Stimulated activated CD8-positive, alpha-beta memory T cell treated with anti-CD3 and anti-CD28 coated beads, Interleukin-2, amount 100 ng/mL, for 1 hour (primary cell): ENCODE measurements at places on chromosomes 1 and 21.

GRCh38 chr1:111402083-111402482, 25.5 kb downstream of the OVGP1 start:
- no peak for DNase-seq

GRCh38 chr1:205122489-205122882, 708 bp upstream of the RBBP5 start:
- no peak for DNase-seq

DNA sequence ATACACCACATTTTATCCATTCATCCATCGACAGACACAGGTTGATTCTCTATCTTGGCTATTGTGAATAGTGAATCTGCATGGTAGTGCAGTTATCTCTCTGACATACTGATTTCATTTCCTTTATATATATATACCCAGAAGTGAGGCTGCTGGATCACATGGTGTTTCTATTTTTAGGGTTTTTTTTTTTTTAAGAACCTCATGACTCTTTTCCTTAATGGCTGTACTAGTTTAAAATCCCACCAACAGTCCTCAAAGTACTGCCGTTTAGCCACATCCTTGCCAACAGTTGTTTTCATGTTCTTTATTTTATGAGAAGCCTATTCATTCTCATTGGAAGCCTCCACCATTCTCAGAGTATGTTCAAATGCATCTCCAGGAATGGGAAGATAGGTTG, 258.7 kb upstream of the SNX7 start:
- no peak for DNase-seq

- no peak for DNase-seq
Measured at GRCh38 chr1:46070164-46070814, 62.1 kb downstream of the PIK3R3 start.

DNA sequence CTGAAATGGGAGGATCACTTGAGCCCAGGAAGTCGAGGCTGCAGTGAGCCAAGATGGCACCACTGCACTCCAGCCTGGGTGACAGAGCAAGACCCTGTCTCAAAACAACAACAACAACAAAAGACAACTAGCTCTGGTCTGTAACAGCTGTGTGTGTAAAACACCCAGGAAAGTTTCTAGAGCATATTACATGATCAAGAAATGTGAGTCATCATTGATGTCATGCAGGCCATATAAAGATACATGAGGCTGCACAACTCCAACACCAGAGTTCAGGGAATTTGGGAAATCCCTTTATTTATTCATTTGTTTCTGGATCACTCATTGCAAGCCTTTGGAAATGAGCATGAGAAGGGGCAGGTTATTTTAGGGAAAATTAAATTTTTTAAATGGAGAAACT, 50.3 kb upstream of the CTPS1 start:
- DNase-seq, result no peak

DNA sequence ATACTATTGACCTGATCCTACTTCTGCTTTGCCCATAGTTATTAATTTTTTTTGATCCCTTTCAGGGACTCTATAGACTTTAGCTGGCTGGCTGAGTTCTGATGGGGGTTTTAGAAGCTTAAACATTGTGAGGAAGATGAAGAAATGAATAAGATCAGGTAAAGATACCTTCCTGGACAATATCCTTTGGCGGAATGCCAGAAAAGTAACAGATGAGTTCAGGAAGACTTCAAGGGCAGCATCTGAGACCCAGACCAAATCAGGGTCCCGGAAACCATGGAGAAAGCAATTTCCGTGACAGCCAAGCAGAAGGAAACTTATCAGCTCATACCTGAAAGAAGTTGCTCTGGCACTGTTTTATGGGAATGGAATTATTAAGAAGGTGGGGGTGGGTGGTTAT, 100.4 kb downstream of the XCL2 start:
- DNase-seq, result no peak

- no peak for DNase-seq
Measured at GRCh38 chr1:66354311-66355201, 179.4 kb upstream of the SGIP1 start.

DNA sequence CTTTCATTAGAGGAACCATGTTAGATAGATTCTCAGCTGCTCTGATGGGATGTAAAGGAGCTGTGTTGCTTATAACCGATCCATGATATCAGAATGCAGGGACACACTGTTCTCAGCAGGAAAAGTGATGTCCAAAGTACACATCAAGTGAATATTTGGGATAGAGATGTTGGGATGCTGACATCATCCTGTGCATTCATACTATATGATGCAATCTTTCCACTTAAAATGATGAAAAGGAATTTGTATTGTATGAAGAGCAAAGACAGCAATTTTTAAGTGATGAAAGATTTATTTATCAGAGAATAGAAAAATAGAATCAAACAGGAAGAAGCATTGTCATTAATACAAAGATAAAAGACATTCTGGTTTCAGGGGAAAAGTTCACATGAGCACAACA, 110.1 kb downstream of the ERG start:
- no peak for DNase-seq

GRCh38 chr1:20719261-20719660, 1.5 kb upstream of the KIF17 start:
- DNase-seq, result no peak

DNA sequence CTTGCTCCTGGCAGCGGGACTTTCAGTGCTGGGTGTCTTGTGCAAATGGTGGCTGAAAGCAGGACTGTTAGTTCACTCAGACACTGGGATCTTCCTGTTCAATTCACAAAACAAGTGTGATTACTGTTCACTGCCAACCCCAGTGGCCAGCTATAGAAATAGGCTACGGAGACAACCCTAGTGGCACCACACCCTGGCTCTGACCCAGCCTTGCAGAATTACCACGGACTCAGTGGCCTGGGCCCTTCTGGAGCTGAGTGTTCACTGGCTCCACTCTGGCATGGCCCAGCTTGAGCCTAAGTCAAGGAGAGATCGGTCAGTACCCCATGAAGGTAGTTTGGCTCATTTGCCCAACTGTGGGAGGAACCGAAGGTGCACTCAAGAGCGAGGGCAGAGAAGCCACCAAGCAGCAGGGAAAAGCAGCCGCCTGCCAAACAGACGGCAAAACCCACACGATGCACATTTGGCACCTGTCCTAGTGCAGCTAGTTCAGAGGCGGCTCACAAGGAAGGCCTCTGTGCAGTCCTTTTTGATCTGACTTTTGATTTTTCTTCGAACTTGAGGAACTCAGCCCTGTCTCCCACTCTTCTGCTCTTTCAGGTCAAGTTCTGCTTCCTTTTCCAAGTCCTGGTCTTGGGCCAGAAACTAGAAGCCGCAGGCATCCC, 5.9 kb downstream of the KIAA2013 start:
- no peak for DNase-seq

- no peak for DNase-seq
Measured at GRCh38 chr1:229756666-229757065, 130.6 kb downstream of the URB2 start.

DNA sequence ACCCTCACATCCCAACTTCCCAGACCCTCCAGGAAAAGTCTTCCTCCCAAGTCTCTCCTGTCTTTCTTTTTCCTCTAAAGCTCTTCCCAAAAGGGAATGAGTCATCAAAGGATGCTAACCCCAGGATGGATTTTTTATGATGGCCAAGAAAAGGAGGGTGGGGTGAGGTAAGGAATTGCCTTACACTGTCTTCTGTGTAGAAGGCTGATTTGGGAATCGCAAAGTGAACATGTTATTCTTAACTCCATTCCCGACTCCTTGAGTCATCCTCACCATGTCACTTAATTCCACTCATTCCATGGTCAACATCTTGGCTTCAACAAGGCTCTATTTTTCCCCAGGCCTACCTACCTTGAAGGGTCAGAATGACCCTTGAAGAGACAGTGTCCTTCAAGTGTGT, 44.0 kb downstream of the TBX15 start:
- no peak for DNase-seq

- no peak for DNase-seq
Measured at GRCh38 chr1:14625572-14625971, 27.1 kb downstream of the KAZN start.

- DNase-seq, result no peak
Measured at GRCh38 chr1:36748466-36748865, 265.8 kb upstream of the CSF3R start.

- no peak for DNase-seq
Measured at GRCh38 chr1:58808077-58808476, 24.2 kb upstream of the JUN start.

DNA sequence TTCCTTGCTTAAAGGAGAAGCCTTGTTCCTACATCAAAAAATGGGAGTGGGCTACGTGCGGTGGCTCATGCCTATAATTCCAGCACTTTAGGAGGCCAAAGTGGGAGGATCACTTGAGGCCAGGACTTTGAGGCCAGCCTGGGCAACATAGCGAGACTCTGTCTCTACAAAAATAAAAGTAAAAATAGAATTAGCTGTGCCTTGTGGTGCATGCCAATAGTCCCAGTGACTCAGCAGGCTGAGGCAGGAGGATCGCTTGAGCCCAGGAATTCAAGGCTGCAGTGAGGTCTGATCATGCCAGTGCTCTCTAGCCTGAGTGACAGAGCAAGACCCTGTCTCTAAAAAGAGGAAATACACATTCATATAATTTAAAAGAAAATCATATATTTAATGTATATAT, 127.1 kb downstream of the C1orf21 start:
- no peak for DNase-seq

- no peak for DNase-seq
Measured at GRCh38 chr1:6180707-6181311, 688 bp upstream of the CHD5 start.

GRCh38 chr1:169184812-169185211, 78.3 kb downstream of the ATP1B1 start:
- no peak for DNase-seq

GRCh38 chr1:44624268-44624901, 49.9 kb downstream of the TMEM53 start:
- DNase-seq, result no peak

GRCh38 chr1:99218999-99219398, 45.3 kb upstream of the PLPPR4 start:
- no peak for DNase-seq

- no peak for DNase-seq
Measured at GRCh38 chr1:23978805-23979204, 1.3 kb downstream of the SRSF10 start.

GRCh38 chr1:168421399-168422004, 122.3 kb downstream of the XCL2 start:
- no peak for DNase-seq

DNA sequence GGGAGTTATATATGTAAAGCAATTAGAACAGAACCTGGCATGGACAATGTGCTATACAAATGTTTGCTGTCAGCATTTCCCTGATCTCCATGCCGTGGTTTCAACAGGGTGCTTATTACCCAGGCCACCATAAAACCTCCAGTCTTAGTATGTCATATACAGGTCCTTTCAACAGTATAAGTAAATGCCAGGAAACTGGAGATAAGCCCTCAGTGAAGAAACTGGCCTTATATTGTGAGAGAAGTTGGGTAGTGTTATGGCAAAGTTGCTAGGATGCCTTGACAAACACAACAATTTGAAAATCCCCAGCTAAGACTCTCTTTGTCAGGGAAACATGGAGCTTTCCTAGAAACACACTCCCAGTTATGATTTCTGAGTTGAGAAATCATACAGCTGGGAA, 850.2 kb upstream of the ADAMTS5 start:
- DNase-seq, result no peak

GRCh38 chr1:4171480-4172450, 271.7 kb upstream of the C1orf174 start:
- no peak for DNase-seq

DNA sequence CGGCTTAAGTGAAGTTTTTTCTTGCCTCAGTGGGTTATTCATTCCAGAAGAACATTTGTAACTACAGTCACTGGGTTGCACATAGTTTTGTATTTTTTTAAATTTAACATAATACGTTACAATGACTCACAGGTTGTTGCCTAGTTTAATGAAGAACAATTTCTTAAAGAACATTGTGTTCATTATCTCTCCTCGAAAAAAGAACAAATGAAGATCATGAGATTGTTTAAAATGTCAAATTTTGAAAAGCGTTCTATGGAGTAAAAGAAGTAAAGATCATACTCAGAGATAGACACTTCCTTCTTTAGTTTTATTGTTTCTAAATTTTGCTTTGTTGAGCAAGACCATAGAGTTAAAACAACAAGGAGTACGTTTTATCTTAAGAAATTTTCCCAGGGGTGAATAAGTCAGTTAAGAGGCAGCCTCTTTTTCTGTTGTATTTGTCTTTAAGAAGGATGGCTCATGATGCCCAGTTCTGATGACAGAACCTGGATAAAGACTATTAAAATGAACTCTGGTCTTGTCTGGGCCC, 10.5 kb upstream of the SLAMF1 start:
- no peak for DNase-seq

- DNase-seq, result no peak
Measured at GRCh38 chr1:160704250-160704649, 7.4 kb downstream of the CD48 start.

DNA sequence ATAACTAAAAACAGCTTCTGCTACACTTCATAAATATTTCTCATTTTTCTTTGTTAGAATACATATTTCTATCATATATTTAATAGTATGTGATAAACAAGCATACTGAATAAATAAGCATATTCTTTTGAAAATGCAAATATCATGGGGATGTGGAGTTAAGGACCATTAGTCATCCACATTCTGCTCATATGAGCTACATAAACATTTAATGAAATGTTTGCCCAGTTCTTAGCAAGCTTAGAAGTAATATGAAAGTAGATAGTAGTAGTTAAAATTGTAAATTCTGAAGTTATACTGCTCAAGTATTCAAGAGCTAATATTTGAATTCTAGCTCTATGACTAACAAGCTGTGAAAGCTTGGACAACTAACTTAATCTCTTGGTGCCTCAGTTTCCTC, 10.1 kb upstream of the GORAB start:
- no peak for DNase-seq

- DNase-seq, result no peak
Measured at GRCh38 chr1:154852845-154853244, 17.2 kb downstream of the KCNN3 start.

DNA sequence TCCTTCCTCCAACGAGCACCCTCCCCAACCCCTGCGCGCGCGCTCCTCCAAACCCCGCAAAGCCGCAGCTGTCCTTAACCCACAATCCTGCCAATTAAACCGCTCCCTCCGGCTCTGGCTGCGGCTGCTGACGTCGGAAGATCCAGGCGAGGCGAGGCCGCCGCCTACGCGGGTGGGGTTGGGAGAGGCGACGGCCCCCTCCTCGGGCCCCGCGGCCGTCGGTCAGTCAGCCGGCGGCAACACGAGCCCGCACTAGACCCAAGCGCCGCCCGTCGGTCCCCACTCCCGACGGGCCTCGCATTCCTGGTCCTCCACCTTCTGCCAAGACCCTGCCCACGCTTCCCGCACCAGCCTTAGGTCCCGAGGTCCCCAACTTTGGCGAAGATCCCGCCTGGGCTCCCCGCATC, 75.4 kb downstream of the VWA5B1 start:
- DNase-seq, result no peak
